ENCODE measurements at places on chromosomes 2 and 18. TPM values are rescaled to one million over a fixed set of nuclear protein-coding genes. Genes with fewer than 3 reads are reported as not detected.

DCDC2C gene
- total RNA-seq: 0.20 TPM

PAIP2B gene
- total RNA-seq: 14.3 TPM

CNPPD1 gene
- 24.1 TPM for total RNA-seq

TCF7L1 gene
- 8.0 TPM for total RNA-seq

MTERF4 gene
- total RNA-seq: 37.8 TPM

FHL2 gene
- 31.5 TPM for total RNA-seq

RNMT gene
- total RNA-seq: 34.9 TPM

EPB41L3 gene
- 40.1 TPM for total RNA-seq

BOK gene
- total RNA-seq: 17.9 TPM

ODC1 gene
- 55.8 TPM for total RNA-seq

SPATA3 gene
- total RNA-seq: not detected

RIT2 gene
- not detected for total RNA-seq

FER1L5 gene
- total RNA-seq: 0.10 TPM

AFG3L2 gene
- 34.8 TPM for total RNA-seq

MEP1B gene
- total RNA-seq: not detected

C2orf66 gene
- 0.69 TPM for total RNA-seq

TRIP12 gene
- total RNA-seq: 226 TPM

CAPN13 gene
- 0.30 TPM for total RNA-seq

UGT1A8 gene
- not detected for total RNA-seq

NBEAL1 gene
- 38.8 TPM for total RNA-seq

OTX1 gene
- 1.1 TPM for total RNA-seq

KCNJ3 gene
- 3.2 TPM for total RNA-seq

SIX3 gene
- total RNA-seq: not detected

REG3G gene
- total RNA-seq: not detected

CD8B2 gene
- total RNA-seq: 0.10 TPM

RHOB gene
- 157 TPM for total RNA-seq

TRABD2A gene
- 1.5 TPM for total RNA-seq

STEAP3 gene
- 3.0 TPM for total RNA-seq

CABYR gene
- total RNA-seq: 2.9 TPM

UNC50 gene
- total RNA-seq: 31.8 TPM

ANKRD62 gene
- total RNA-seq: not detected

REG1B gene
- not detected for total RNA-seq

R3HDM1 gene
- total RNA-seq: 16.2 TPM

SLC40A1 gene
- 265 TPM for total RNA-seq

CCL20 gene
- 33.2 TPM for total RNA-seq

CHST10 gene
- 6.8 TPM for total RNA-seq

B3GNT7 gene
- total RNA-seq: 1.4 TPM

ADGRF3 gene
- not detected for total RNA-seq

CHRNG gene
- 1.6 TPM for total RNA-seq

All from skin of body (tissue), 3 donors.